ENCODE measurements at places on chromosomes 16 and 17. TPM values are rescaled to one million over a fixed set of nuclear protein-coding genes. Genes with fewer than 3 reads are reported as not detected.

DNA sequence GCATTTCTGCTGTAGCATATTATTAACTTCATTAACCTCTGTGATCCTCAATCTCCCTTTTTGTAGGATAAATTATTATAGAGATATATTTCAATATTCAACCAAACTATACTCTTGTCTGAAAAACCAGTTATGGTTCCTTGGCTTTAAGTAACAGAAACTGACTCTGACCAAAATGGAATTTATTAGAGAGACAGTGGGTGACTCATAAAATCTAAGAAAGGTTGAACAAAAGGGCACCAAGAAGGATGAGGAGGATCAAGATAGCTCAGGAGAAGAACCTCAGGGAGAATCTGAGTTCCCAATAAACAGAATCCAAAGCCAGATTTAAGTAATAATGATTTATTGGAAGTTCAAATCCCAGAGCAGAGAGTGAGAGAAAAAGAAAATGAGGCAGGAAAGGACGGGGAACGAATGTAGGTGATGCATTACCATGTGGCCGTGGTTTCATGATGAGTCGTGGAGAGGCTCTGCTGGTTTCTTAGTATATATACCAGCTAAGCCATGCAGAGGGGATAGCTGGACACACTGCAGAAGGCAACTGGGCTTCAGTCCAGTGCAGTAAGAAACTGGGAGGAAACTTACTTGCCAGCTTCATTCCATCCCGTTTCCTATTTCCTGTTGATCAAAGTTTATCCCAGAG, 151.5 kb upstream of the GOT2 start:
- H3K4me1 ChIP-seq: no peaks in the 10 kb centered on the region
- H3K27ac ChIP-seq: no peak overlapping the region
- H3K27me3 ChIP-seq: no peaks in the 10 kb centered on the region
- H3K36me3 ChIP-seq: no peaks in the 10 kb centered on the region
- DNase-seq: no peak

DNA sequence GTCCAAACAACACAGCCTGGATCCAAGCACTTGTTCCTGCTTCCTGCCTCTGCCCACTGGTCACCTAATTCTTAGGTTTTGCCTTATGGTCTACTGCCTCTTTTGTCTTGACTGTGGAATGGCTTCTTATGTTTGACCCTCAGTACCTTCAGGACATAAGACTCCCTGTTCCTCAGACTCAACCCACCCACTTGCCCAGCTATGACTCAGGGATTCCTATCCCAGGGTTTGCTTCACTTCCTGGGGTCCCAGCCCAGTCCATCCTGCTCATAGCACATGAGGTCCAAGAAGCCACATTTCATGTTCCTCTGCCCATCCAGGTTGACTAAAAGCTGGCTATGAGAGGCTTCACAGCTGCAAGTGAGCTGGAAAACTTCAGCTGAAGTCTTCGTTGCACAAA, 320.9 kb upstream of the CDH5 start:
- H3K36me3 ChIP-seq: no peaks in the 10 kb centered on the region
- no peaks in the 10 kb centered on the region for H3K27me3 ChIP-seq

DNA sequence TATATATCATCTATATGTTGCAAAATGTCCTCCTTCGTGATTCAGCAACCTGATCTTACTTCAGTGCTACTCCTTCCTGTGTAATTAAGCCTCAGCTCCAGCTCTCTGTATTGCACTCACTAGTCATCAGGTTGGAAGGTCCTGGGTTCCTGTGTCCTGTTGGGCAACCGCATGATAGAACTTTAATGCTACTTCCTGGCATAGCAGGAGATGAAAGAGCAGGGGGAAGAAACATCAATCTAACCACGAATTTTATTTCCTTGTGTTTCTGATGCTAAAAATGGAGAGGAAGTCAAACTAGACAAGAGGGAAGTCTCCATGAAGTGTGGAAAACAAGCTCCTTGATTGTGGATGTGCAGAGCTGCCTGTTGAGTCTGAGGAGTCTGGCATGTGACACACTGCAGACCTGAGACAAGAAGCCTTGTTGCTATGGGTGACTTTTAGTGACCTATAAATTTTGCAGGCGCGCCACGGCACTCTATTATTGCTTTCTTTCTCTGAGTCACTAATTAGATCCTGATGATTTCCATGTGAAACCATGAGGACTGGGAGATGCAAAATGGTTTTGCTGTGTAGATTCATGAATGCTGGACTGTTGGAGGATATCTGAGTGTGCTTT, 25.6 kb downstream of the IGSF6 start:
- no peak overlapping the region for H3K27ac ChIP-seq
- H3K4me3 ChIP-seq: no peak overlapping the region
- no peaks in the 10 kb centered on the region for H3K27me3 ChIP-seq
- H3K4me1 ChIP-seq: no peaks in the 10 kb centered on the region
- DNase-seq: no peak

- H3K27me3 ChIP-seq: no peaks in the 10 kb centered on the region
- H3K4me3 ChIP-seq: no peak overlapping the region
- no peak for DNase-seq
- no peaks in the 10 kb centered on the region for H3K36me3 ChIP-seq
Observed at GRCh38 chr17:77941004-77941403, 17.5 kb upstream of the TNRC6C start.

DOC2A gene
- total RNA-seq: not detected

GRCh38 chr17:8776881-8777280, 18.5 kb upstream of the SPDYE4 start:
- no peaks in the 10 kb centered on the region for H3K4me1 ChIP-seq
- no peaks in the 10 kb centered on the region for H3K27me3 ChIP-seq
- H3K27ac ChIP-seq: no peak overlapping the region
- no peaks in the 10 kb centered on the region for H3K36me3 ChIP-seq
- no peak for DNase-seq
- H3K4me3 ChIP-seq: no peak overlapping the region

- no peak overlapping the region for H3K4me3 ChIP-seq
- peaks cover 20% of the 10 kb centered on the region for H3K36me3 ChIP-seq
- DNase-seq: no peak
- H3K27ac ChIP-seq: no peak overlapping the region
Observed at GRCh38 chr17:12134101-12134500, 113.4 kb downstream of the MAP2K4 start.

TERB1 gene
- total RNA-seq: not detected

- no peak for DNase-seq
- H3K4me3 ChIP-seq: no peak overlapping the region
- no peaks in the 10 kb centered on the region for H3K27me3 ChIP-seq
- H3K4me1 ChIP-seq: peaks cover 3% of the 10 kb centered on the region
- no peak overlapping the region for H3K27ac ChIP-seq
- no peaks in the 10 kb centered on the region for H3K36me3 ChIP-seq
Observed at GRCh38 chr16:70306880-70307279, 7.9 kb downstream of the DDX19B start.

- peak overlapping the region; percentile 66 for H3K4me3 ChIP-seq
- peaks cover 56% of the 10 kb centered on the region for H3K4me1 ChIP-seq
- no peaks in the 10 kb centered on the region for H3K36me3 ChIP-seq
- DNase-seq: no peak
- H3K27ac ChIP-seq: peak overlapping the region; percentile 89
Observed at GRCh38 chr17:29176558-29177351, 3.4 kb downstream of the MYO18A start.

DNA sequence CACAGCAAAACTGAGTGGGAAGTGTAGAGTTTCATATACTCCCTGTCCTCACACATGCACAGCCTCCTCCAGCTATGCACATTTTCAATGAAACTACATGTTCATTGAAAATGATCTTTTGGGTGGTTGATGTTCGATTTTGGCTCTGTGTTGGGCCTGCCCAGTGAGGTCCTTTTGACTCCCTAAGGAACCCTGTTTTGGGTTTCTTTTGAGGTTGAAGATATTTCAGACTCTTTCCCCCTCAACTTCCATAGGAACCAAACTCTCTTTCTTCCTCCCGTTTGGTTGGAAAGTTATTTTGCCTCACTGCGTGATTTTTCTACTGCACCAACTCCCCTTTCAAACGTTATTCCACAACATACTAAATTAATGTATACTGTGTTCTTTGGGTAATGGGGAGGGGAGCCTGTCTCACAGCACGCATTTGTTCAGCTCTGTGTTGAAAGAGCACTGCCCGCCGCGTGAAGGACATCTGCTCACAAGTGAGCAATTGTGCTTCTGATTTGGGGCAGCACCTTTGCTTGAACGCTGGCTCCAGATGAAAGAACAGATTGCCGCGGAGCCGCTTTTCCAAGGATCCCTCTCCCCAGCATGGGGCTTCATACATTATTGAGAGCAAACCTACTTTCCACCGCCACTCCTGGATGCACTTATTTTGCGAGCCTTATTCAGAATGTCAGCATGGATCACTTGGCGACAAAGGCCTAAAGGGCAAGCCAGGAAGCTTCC, 385.9 kb downstream of the WWOX start:
- no peaks in the 10 kb centered on the region for H3K36me3 ChIP-seq
- DNase-seq: no peak
- no peak overlapping the region for H3K4me3 ChIP-seq
- H3K27me3 ChIP-seq: no peaks in the 10 kb centered on the region
- H3K27ac ChIP-seq: no peak overlapping the region

- DNase-seq: no peak
- no peaks in the 10 kb centered on the region for H3K4me1 ChIP-seq
- peaks cover 74% of the 10 kb centered on the region for H3K36me3 ChIP-seq
Observed at GRCh38 chr16:87702325-87702811, 63.4 kb downstream of the KLHDC4 start.

NPB gene
- 1.8 TPM for total RNA-seq

DNA sequence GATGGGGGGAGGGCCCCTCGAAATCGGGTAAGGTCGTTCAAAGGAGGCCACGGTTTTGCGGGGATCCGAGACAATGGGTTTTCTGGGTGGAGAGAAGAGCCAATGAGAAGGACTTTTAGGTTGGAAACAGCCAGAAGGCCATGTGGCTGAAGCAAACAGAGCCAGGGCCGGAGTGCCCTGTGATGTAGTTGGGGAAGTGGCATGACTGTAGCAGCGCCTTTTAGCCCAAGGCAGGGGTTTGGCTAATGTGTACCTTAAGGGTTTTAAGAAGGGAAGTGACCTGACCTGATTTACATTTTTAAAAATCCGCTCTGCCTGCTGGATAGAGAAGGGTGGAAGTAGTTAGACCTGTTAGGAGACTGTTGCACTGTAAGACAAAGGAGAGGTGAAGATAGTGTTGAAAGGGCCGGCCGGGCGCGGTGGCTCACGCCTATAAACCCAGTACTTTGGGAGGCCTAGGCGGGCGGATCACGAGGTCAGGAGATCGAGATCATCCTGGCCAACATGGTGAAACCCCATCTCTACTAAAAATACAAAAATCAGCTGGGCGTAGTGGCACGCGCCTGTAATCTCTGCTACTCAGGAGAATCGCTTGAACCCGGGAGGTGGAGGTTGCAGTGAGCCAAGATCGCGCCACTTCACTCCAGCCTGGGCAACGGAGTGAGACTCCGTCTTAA, 1.0 kb downstream of the LYRM1 start:
- peaks cover 80% of the 10 kb centered on the region for H3K4me1 ChIP-seq
- H3K27me3 ChIP-seq: no peaks in the 10 kb centered on the region
- peak overlapping the region; percentile 99 for H3K27ac ChIP-seq
- H3K36me3 ChIP-seq: no peaks in the 10 kb centered on the region

GRCh38 chr16:19703172-19703889, 14.7 kb downstream of the KNOP1 start:
- peak overlapping the region; percentile 61 for H3K27ac ChIP-seq
- H3K4me3 ChIP-seq: no peak overlapping the region
- H3K36me3 ChIP-seq: peaks cover 62% of the 10 kb centered on the region
- no peak for DNase-seq

CDRT4 gene
- total RNA-seq: 1.6 TPM

GRCh38 chr17:73281928-73282327, 20.2 kb upstream of the CPSF4L start:
- no peaks in the 10 kb centered on the region for H3K27me3 ChIP-seq
- no peak overlapping the region for H3K27ac ChIP-seq
- DNase-seq: no peak

DNA sequence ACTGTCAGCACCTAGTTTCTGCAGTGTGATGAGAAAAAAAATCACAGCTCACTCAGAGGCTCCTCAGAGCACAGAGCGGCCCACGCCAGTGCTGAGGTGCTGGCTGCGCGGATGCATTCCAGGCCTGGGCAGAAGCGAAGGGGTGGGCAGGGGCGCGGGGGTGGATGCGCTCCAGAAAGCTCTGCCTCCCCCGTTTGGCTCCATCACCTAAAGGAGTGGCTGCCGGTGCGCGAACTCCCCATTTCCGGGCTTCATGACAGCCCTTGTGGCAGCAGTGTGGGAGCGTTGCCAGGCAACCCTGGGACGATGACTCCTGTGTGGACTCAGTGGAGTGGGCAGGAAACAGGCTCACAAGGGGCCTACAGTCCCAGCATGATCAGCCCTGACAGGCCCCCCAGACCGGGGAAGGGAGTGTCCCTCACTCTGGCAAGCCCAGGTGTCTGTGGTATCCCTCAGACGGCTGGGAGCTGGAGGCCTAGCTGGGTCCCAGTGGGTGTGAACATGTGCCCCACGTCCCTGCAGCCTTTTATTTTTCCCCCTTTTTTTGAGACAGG, 32.8 kb upstream of the NUDT16L1 start:
- peaks cover 29% of the 10 kb centered on the region for H3K4me1 ChIP-seq
- H3K27me3 ChIP-seq: no peaks in the 10 kb centered on the region
- H3K36me3 ChIP-seq: peaks cover 66% of the 10 kb centered on the region
- no peak overlapping the region for H3K4me3 ChIP-seq
- no peak for DNase-seq

GRCh38 chr17:36657763-36658490, 56.5 kb downstream of the MRM1 start:
- no peak overlapping the region for H3K27ac ChIP-seq

MYH3 gene
- total RNA-seq: 2.0 TPM

- no peaks in the 10 kb centered on the region for H3K4me1 ChIP-seq
Observed at GRCh38 chr17:5508810-5509209, 22.4 kb downstream of the MIS12 start.

DNA sequence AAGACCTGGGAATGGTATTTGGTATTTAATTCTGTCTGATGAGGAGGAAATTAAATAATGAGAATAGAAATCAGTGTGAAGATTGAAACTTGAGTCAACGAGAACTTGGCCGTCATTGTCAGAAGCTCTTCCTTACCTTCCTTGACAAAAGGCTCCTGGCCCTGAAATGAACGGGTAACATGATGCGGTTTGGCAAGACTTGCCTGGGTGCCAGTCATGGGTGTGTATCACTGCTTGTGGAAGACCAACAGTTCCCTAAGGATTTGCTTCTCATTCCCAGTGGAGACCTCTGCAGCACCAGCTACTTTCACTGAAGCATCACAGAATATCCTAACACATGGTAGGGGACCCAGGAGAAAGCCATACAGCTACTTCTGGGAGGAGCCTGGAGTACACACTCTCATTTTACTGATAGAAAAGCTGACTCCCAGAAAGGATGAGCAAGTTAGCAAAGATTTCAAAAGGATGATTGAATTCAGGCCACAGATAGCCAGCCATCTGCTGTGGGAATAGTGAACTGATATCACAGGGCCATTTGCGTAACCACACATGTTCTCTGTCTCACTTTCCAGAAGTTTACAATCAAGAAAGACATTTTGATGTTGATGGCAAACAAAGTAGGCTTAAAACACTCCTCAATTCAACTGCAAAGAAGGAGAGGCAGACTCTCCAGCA, 258.1 kb upstream of the SALL1 start:
- DNase-seq: no peak
- no peaks in the 10 kb centered on the region for H3K4me1 ChIP-seq
- H3K36me3 ChIP-seq: no peaks in the 10 kb centered on the region
- peaks cover 12% of the 10 kb centered on the region for H3K27me3 ChIP-seq
- no peak overlapping the region for H3K4me3 ChIP-seq

Data from esophagus muscularis mucosa (tissue), 4 donors.